Endothelial cell of umbilical vein (primary cell): ENCODE measurements at places on chromosomes 16 and 17. TPM values are rescaled to one million over a fixed set of nuclear protein-coding genes. Genes with fewer than 3 reads are reported as not detected.
A peak's percentile ranks its signal among the peaks of the same experiment; 100 is the strongest.

DNA sequence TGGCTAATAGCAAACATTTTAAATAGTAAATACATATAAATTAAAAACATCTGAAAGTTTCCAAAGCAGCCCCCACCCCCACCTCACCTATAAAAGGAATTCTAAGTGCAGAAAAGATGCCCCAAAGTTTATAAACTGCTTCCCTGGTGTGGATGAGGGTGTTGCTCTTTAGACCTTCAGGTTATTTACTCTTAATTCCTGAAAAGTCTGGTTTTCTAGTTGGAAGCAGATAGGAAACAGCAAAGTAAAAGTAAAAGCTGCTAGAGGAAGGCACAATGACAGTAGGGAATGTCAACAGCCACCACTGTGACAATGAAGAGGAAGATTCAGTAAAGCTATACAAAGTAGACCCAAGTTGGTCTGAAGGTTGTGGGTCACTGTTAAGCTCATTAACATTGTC, 37.8 kb downstream of the SSH2 start:
- H3K4me1 ChIP-seq, result peaks cover 11% of the 10 kb centered on the region
- H3K36me3 ChIP-seq, result no peaks in the 10 kb centered on the region
- no peak overlapping the region for H3K4me3 ChIP-seq

- no peak for DNase-seq
- H3K4me3 ChIP-seq, result no peak overlapping the region
- H3K36me3 ChIP-seq, result peaks cover 7% of the 10 kb centered on the region
These were observed 10.1 kb upstream of the TMEM101 start for GRCh38 chr17:44024853-44025252.

DNA sequence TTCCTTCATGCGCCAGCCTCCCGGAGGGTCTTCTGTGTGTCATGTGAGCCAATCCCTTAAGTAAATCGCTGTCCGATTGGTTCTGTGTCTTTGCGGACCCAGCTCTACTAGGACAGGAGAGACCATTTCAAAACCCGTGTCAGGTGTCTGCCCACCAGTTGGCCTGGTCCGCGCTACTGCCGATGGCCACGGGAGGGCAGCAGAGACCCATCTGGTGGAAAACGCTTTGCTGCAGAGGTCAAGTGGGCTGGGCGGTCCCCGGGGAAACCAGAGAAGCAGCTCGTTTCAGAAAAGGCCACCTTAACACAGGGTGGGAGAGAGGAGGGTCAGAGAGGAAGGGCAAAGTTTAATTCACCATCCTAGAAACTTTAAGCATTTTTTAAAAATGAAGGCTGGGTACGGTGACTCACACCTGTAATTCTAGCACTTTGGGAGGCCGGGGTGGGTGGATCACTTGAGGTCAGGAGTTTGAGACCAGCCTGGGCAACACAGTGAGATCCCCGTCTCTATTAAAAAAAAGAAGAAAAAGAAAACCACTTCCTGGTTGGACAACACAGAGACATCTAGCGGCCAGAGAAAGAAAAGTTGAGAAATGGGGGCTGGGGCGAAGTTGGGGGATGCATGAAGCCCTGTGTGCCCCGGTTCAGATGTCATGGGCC, 2.8 kb upstream of the CIBAR2 start:
- H3K27ac ChIP-seq, result peak overlapping the region; percentile 9
- no peaks in the 10 kb centered on the region for H3K27me3 ChIP-seq
- H3K4me1 ChIP-seq, result no peaks in the 10 kb centered on the region
- peak; percentile 86 for DNase-seq
- no peak overlapping the region for H3K4me3 ChIP-seq

DNA sequence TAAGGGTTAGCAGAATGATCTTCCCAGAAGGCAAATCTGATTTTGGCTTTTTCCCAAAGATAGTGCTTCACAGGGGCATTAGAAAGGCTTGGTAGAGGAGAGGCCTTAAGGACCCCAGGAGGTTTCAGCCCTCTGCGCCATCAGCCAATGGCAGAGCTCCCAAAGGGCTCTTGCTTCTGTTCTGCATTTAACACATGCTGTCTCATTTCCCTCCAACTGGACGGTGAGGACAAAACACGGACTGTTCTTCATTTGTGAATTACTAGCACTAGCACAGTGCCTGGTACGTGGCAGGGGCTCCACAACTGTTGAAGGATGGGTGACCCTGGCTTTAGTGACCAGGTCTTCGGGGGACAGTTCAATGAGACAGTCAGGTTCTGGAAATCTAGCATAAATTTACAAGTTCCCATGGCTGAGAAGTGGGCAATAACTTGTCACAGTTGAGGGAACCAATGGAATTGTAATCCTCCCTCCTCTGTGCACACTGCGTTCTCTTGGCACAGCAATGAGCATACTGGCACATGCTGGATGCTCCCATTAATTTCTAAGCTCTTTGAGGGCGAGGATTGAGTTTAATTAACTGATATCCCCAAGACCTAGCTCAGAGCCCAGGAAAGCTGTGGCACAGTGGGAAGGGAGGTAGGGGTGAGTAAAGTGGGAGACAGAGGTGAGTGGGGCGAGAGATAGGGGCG, 45.4 kb downstream of the COG7 start:
- no peak overlapping the region for H3K27ac ChIP-seq
- DNase-seq, result no peak
- H3K36me3 ChIP-seq, result peaks cover 14% of the 10 kb centered on the region
- no peaks in the 10 kb centered on the region for H3K27me3 ChIP-seq
- H3K4me3 ChIP-seq, result no peak overlapping the region

DNA sequence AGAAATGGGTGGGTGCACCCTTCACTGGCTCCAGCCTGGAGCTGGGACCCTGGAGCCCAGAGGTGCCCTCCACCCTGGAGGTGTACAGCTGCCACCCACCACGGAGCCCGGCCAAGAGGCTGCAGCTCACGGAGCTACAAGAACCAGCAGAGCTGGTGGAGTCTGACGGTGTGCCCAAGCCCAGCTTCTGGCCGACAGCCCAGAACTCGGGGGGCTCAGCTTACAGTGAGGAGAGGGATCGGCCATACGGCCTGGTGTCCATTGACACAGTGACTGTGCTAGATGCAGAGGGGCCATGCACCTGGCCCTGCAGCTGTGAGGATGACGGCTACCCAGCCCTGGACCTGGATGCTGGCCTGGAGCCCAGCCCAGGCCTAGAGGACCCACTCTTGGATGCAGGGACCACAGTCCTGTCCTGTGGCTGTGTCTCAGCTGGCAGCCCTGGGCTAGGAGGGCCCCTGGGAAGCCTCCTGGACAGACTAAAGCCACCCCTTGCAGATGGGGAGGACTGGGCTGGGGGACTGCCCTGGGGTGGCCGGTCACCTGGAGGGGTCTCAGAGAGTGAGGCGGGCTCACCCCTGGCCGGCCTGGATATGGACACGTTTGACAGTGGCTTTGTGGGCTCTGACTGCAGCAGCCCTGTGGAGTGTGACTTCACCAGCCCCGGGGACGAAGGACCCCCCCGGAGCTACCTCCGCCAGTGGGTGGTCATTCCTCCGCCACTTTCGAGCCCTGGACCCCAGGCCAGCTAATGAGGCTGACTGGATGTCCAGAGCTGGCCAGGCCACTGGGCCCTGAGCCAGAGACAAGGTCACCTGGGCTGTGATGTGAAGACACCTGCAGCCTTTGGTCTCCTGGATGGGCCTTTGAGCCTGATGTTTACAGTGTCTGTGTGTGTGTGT, 46.8 kb downstream of the IL21R start:
- H3K4me1 ChIP-seq, result peaks cover 15% of the 10 kb centered on the region
- H3K27me3 ChIP-seq, result no peaks in the 10 kb centered on the region
- H3K27ac ChIP-seq, result no peak overlapping the region
- DNase-seq, result no peak
- H3K4me3 ChIP-seq, result no peak overlapping the region

DNA sequence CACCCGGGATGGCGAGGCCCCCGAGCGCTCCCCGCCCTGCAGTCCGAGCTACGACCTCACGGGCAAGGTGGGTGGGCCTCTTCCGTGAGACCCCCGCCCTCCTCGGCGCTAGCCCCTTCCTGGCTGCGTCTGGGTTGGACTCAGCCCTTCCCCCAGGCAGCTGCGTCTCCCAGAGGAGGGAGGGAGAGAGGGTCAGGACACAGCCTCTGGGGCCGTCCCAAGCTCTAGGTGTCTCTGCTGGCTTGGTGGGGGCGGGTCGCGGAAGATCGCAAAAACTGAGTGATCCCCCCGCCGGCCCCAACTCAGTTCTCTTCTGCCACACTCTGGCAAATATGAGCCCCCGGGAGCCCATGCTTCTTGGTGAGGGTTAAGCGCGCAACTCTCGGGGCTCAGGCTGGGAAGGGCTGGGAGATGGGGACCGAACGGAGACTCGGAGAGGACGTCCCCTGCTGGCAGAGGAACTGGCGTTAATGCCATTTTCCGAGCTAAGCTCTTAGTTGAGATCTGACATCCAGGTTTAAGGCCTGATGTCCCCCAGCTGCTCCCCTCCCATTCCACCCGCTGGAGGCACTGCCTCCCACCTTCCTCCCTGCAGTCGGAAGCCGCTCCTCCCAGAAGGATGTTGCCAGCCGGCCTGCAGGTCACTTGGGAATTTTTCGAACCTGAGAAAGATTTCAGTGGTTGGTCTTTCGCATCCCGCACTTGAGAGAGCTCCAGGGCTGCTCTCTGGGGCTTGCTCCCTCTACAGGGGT, 419 bp downstream of the RAB37 start:
- no peak overlapping the region for H3K27ac ChIP-seq
- H3K4me1 ChIP-seq, result peaks cover 7% of the 10 kb centered on the region
- no peak for DNase-seq
- peaks cover 29% of the 10 kb centered on the region for H3K27me3 ChIP-seq

Gene KRT15
- 2.8 TPM in 2 replicates for total RNA-seq

Gene DNAH9
- not detected in 2 replicates for total RNA-seq
